Activated CD4-positive, CD25-positive, alpha-beta regulatory T cell (primary cell): ENCODE measurements at places on chromosomes 3 and 15.

- DNase-seq: no peak
Observed at GRCh38 chr3:117302428-117302827, 592.8 kb downstream of the TUSC7 start.

DNA sequence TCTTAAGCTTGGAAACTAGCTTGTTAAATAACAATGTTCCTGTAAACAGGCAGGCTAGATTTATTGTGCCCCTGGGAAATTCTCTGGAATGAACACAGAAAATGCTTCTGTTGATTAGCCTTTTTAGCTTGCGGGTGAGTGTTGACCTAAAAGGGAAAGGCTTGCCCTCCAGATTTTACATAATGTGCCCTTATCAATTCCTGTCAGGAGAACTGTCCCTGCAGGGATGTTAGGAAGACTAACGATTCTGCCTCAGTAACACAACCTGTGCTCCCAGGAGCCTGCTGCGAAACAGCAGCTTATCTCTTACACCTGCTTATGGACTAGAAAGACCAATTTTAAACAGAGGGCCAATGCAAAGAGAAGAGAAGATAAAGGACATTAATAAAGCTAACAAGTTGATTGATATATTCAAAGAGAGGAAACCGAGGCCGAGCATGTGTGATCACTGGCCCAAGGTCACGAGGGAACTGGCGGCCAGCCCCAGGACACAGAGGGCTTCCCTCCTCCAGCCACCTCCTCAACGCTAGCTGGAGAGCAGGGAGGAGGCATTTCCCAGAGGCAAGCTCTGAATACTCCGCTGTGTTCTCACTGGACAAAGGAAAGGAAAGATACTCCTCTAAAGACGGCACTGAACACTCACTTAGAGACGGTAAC is 48.4 kb upstream of the TJP1 start:
- DNase-seq: no peak

GRCh38 chr3:69929019-69929418 is 70.5 kb upstream of the SAMMSON start:
- DNase-seq: no peak

DNA sequence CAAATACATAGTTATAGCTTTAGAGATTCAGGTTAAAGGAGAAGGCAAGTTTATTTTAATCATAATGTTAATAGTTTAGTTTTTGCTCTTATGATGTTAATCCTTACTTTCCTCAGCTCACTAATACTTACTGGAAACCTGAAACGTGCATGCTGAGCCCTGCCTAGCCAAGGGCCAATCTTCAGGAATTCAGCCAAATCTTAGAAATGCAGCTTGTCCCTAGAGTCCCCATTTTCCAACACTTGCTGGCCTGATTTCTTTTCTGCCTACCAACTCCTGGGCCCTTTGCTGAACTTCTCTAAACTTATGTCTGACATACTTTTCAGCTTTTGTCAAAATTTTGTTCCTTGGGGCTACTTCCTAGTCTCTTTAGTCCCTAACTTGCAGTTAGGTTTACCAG is 22.8 kb downstream of the BCHE start:
- DNase-seq: no peak

- no peak for DNase-seq
Observed at GRCh38 chr3:62566022-62566557, 192.7 kb upstream of the FEZF2 start.

DNA sequence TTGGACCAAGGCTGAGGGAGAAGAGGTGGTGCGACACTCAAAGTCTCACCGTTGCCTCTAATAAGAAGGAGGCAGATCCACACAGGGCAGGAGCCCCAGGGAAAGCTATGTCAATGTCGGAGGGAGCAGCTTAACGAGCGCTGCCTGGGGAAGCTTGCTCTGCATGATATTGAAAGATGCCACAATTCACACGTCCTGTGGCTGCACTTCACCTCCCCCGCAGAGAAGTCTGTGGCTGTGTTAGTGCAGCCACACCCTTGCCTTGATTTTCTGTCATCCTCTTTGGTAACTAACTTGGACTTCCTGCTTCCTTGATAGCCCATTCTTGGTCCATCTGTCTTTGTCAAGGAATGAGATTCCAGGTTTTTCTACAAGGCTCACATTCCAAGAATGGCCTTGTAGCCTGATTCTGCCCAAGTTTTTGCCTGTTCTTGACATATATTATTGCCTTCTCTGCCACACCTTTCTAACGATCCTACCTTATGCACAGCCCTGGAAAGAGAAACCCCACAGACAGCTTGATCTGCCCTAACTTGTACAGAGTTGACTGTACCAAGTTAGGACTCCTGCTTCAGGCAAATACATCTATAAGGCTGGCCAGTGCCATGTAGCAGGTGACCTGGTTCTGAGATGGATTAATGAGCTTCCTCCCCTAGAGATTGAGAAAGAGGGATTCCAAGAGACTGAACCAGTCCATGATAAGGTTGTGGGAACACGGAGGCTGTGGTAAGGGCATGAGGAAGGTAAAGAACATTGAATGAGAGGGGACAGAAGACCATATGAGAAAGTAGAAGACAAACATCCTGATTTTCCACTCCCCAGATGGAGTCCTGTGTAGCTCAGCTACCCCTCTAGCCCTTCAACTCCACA is 153.0 kb upstream of the WNT5A start:
- no peak for DNase-seq

DNA sequence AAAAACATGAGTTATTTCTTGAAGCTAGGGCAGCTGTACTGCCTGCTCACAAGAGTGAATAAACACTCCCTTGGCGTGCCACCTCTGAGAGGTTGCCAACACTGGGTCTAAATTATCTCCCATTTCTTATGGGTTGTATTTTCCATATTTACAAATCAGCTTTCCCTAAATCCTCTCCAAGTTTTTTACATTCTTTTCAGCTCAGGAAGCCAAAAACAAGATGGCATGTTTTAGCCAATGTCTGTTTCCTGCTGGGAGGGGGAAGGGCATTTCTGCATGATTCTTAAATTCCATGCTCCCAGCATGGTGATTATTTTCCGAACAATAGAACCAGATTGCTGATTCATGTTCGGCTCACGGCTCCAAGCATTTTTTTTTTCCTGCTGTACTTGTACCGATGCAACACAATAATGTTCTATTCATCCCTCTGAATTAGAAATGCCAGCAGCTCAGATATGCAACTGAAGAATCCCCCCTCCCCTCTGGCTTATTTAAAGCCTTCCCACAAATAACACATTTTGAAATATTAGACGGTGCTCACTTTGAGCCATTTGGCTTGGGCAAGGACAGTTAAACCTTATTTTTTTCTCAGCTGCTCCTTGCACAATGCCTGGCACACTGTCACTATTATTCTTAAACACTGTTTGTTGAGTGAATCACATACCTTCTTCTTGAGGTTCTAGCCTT is 252.5 kb downstream of the THRB start:
- no peak for DNase-seq

DNA sequence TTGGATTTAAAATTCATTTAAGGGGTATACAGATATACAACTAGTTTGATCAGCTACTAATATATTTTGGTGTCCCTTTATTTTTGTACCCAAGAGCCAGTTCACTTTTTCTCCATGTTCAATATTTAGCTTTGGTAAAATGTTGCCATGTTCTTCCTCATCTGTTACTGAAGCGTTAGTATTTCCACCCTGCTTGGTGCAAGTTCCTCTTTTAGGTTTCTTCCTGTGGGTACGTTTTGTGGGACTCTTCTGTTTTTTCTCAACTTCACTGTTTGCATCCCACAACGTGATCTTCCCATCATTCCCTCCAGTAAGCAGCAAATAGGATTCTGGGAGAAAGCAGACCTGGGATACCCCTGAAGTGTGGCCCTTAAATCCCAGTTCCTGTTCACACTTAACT is 14.1 kb downstream of the WDR53 start:
- no peak for DNase-seq

DNA sequence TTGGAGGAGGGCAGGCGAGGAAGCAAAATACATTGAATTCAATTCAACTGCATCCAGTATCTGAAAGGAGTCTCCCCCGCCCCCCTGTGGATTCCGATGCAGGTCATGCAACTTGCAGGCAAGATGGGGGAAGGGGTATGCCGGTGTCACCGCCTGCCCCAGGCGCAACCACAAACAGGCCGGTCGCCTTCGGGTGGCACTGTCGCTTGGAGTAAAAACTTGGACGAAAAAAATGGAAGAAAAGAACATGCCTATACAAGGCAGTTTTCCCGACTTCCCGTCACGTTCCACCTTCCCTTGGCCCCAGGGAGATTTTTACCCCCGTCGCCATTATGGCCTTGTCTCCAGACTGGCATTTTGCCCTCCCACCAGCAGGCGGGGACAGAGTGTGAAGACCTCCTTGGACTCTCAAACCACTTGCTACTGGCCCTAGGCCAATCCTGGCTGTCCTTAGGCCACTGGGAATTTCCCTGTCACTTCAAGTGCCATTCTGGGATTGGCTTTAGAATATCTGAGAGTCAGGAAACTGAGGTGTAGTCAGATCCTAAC is 1.6 kb upstream of the NTRK3 start:
- DNase-seq: no peak

DNA sequence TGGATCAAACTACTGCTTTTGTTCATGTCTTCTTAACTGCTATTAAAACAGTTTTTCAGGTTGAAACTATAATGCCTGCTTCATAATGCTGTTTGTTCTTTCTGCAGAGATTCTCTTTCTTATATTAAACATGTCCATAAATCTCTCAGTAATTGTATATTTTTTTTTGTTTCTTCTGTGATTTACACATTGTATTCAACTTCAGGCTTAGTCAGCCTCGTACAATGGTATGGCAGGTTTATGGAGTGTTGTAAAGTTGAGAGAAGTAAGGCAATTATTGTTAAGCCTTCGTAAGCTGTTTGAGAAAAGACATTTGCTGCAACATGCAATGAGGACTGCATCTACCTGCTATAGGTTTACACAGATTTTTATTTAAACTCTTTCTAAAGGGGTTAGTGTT is 977.1 kb downstream of the DIPK2A start:
- no peak for DNase-seq

GRCh38 chr15:63638839-63639238 is 41.7 kb downstream of the FBXL22 start:
- DNase-seq: no peak

GRCh38 chr3:195580744-195581443 is 2.8 kb downstream of the APOD start:
- no peak for DNase-seq

DNA sequence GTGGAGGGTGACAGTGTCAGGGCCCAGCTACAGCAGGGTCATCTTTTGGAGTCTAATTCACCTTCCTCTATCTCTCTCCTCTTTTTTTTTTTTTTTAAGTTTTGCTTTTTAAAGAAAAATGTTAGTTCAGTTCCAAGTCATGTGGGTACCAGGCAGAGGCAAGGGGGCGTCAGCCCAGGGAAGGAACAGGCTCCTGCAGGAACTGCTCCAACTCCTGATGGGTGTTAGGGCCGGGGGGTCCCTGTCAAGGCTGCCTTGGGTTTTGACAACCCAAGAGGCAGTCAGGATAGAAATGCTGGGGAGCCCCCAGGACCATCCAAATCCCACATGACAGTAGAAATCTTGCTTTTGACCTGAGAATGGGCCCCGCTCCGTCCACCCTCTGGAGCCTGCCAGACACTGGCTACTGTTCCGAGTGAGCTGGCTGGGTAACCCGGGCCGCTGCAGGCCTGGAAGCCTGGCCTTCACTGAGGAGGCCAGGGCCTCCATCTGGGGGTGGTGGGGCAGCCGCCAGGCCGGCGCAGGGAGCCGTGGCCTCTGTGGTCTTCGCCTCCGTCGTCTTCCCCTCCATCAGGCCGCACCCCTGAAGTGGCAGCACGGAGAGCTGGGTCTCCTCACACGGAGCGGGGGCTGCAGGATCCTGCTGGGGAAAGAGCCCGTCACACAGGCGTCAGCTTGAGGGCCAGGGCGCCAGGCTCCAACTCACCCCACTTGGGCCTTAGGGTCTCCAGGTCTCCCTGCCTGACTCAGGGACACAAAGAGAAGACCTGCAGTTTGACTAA is 24.2 kb downstream of the RNU5B-1 start:
- DNase-seq: no peak

- no peak for DNase-seq
Observed at GRCh38 chr3:62159709-62160092, 213.6 kb downstream of the FEZF2 start.
